Osteocyte (in vitro differentiated cells): ENCODE measurements at places on chromosomes 5 and 9. TPM values are rescaled to one million over a fixed set of nuclear protein-coding genes. Genes with fewer than 3 reads are reported as not detected.

DNA sequence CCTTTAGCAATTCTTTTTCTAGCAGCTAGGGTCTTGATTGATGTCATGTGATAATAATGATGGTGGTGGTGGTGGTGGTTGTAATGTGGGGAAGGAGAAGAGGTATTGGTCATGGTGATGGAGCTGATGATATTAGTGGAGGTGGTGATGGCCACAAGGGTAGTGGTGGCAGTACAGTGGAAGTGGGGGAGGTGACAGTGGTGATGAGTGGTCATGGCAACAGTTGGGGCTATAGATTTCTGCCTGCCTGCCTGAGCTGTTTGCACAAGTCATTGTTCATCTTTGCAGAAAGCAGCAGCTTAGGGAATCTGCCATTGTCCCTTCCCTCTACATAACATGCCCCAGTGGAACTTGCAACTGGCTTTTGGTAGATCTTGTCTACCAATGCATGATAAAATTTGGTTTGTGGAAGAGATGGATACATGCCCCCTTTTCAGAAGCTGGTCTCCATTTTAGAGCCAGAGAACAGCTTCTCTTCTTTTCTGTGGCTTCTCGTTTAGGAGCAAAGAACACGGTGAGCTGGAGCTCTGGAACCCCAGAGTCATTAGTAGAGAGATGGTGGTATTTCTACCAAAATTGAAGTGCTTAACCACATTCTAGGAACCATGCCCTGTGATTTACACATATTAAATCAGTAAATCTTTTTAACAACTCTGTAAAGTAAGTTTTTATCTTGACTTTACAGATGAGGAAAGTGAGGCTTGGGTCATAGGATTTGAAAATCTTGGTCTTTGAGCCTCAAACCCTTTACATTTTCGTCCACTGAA, 100.3 kb downstream of the AOPEP start:
- H3K27ac ChIP-seq, result no peak overlapping the region
- peaks cover 60% of the 10 kb centered on the region for H3K4me1 ChIP-seq
- H3K27me3 ChIP-seq, result no peaks in the 10 kb centered on the region
- DNase-seq, result no peak
- no peak overlapping the region for H3K4me3 ChIP-seq
- peaks cover 19% of the 10 kb centered on the region for H3K36me3 ChIP-seq

DNA sequence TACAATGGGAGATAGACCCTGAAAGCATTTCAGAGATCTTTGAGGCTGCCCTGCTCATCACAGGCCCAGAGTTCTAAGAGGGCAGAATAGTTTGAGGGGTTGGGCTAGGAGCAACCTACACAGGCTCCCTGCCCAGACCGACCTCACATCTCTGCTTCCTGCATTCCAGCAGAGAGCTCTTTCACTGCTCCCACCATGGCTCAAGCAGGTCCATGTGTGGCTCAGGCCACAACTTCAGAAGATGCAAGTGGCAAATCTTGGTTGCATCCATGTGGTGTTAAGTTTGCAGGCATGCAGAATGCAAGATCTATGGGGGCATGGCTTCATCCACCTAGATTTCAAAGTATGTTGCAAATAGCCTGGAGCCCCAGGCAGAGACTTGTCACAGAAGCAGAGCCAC, 39.0 kb downstream of the GDA start:
- no peak overlapping the region for H3K4me3 ChIP-seq
- H3K36me3 ChIP-seq, result no peaks in the 10 kb centered on the region
- no peak for DNase-seq
- H3K27ac ChIP-seq, result no peak overlapping the region
- H3K4me1 ChIP-seq, result no peaks in the 10 kb centered on the region
- H3K27me3 ChIP-seq, result peaks cover 5% of the 10 kb centered on the region

GRCh38 chr9:133002147-133003070, 23.9 kb downstream of the GFI1B start:
- H3K36me3 ChIP-seq, result no peaks in the 10 kb centered on the region
- H3K27me3 ChIP-seq, result peaks cover 41% of the 10 kb centered on the region
- no peak overlapping the region for H3K27ac ChIP-seq
- H3K4me3 ChIP-seq, result no peak overlapping the region

Gene SEMA6A
- 2.3 and 2.6 TPM in 2 replicates for total RNA-seq

Gene PCDHGB5
- total RNA-seq, result 0.97 and 1.3 TPM in 2 replicates

Gene PCDHGB1
- total RNA-seq, result 1.4 and 1.8 TPM in 2 replicates
